Activated CD8-positive, alpha-beta memory T cell treated with anti-CD3 and anti-CD28 coated beads for 4 hours (primary cell): ENCODE measurements at places on chromosomes 7 and 10.

- DNase-seq: no peak
Measured at GRCh38 chr10:60353519-60354258, 36.0 kb downstream of the ANK3 start.

DNA sequence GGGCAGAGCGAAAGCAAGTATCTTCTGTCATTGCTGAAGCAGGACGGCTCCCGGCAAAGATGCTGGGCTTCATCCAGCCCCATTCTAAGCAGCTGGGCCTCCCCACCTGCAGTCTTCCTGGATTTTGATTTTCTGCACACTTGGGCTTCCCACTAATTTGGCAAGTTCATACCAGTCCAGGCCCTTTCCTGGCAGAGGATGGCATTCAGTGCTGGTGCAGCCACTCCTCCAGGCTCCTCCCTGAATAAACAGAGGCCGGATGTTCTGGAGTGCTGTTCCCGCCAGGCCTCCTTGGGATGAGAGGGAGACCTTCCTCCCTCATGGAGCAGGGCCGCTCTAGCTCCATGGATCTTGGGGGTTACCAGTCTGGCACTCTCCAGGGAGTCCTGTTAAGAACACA, 3.4 kb downstream of the BAG3 start:
- DNase-seq: no peak

- no peak for DNase-seq
Measured at GRCh38 chr7:131288450-131288849, 39.2 kb upstream of the MKLN1 start.

DNA sequence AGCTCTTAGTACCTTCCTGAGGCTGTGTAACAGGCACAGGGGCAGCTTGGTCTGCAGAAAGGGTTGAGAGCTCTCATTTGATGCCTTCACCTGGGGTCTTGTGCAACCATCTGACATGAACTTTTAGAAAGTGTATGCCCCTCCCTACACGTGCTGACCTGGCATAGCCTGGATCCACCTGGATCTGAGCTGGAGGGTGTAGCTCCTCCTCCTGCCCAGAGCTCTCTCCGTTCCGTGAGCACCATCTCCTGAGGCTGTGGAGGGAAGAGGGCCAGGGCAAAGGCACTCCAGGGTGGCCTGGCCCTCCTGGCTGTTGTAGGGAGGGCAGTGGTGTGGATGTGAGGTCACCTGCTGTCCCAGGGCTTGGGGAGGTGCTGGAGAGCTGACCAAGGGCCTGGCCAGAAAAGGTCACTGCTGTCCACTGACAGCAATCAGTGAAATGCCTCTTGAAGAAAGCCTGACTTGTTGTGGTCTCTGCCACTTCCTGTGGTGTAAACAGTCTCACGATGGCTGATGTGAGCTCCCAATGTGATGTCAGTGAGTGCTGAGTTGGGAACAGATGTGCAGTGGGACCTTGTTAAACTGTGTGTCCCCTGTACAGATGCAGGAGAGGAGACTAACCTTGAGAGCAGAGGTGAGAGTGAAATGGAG, 23.0 kb downstream of the AMZ1 start:
- DNase-seq: no peak
